ENCODE measurements at places on chromosomes 4 and X.

DNA sequence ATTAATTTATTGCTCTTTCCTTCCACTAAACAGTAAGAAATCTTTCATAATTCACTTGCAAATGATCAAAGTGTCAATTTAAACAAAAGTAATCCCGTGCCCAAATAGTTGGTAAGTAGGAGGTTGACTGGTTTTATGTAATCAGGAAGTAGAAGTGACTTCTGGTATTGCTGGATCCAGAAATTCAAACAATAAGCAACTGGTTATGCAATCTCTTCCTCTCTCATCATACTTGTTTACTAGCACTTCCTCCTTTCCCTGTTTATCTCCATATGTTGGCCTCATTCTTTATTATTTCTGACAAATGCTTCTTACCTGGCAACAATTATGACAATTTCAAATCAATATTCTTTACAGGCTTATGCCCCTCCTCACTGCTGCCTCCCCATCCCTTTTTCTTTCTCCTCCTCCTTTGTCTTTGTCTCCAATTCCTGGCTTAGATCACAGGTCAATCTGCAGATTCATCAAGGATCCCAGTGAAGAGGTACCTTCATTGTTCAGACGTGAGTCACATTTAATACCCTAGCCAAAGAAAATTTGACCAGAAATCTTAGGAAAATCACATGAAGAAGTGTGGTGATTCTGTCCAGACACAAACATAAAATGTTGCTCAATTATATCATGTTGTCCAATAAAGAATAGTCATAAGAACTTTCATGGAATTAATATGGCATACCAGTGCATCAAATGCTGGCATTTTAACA, 323.2 kb upstream of the PCDH7 start:
- no peak for DNase-seq

DNA sequence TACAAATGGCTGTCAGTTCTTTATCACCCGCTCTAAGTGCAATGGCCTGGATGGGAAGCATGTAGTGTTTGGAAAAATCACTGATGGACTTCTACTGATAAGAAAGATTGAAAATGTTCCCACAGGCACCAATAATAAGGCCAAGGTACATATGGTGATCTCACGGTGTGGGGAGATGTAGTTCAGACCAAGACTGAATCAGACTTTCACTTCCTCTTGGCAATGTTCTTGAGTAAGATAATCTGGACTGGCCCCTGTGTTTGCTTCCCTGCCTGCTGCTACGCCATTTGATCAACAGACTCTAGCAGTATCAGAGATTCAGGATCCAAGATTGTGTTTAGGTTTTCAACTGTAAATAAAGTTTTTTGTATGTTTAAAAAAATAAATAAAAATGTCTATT, 682.2 kb upstream of the AMOT start:
- no peak for DNase-seq

- no peak for DNase-seq
These were observed 1157.2 kb upstream of the ADGRL3 start for GRCh38 chr4:60042941-60043340.

GRCh38 chrX:155871934-155872333, 9.2 kb upstream of the VAMP7 start:
- DNase-seq = no peak

DNA sequence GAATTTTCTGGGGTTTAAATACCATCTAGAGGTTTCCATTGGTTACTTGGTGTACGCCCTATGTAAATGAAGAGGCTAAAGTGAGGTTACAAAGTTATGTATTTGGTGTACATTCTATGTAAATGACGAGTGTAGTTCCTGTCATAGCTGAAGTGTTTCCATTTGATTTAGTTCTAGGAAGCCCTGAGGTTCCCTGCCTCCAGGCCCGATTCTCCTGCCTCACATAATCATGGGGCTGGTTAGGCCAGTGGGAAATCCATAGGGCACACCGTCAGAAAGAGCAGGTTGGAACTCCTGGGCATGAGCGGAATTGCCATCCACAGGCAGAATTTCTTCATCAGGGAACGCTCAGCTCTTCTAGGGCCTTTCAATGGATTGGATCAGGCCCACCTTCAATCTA, 24.2 kb upstream of the HOPX start:
- no peak for DNase-seq

- DNase-seq = no peak
These were observed 51.9 kb upstream of the XIAP start for GRCh38 chrX:123807835-123808416.

- DNase-seq = no peak
These were observed 426 bp downstream of the PORCN start for GRCh38 chrX:48509245-48509590.

- peak; percentile 49 for DNase-seq
These were observed at the start of gene TMSB15A for GRCh38 chrX:102515975-102516941. Gene TMSB15A, minus strand, starts transcription at chrX:102516739.

DNA sequence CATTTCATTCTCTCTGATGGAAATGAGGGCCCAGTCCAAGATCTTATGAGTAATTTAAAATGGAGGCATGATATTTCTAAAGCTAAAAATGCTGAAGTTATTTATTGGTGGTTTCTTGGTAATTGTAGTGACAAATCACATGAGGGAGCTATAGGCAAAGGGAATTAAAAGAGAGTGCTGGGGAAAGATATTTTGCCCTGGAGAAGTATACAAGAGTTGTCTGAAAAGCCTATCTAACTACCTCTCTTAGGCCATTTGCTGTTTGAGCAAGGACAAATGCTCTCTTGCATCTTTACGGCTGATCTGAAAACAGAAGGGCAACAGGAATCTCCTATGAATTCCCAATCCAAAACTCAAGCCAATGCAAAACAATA, 89.4 kb downstream of the FMR1NB start:
- DNase-seq = no peak

DNA sequence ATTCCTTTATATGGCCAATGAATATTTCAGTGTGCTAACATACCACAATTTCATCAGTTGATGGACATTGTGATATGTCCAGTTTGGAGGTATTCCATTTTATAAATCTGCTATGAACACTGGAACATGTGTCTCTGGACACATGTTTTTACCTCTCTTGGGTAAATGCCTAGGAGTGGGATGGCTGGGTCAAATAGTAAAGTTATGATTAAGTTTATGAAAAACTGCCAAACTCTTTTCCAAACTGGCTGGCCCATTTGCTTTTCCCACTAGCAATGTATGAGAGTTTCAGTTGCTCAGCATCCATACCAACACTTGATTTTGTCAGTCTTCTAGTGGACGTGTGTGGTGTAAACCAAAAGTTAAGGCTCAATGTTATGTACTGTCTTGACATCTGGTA, 40.5 kb downstream of the CEP44 start:
- DNase-seq = no peak
